ENCODE measurements at places on chromosomes 6 and 20.

GRCh38 chr6:121450242-121450641, 14.8 kb downstream of the GJA1 start:
- DNase-seq: no peak

- DNase-seq: no peak
Observed at GRCh38 chr20:36543184-36544133, 2.1 kb downstream of the MYL9 start.

DNA sequence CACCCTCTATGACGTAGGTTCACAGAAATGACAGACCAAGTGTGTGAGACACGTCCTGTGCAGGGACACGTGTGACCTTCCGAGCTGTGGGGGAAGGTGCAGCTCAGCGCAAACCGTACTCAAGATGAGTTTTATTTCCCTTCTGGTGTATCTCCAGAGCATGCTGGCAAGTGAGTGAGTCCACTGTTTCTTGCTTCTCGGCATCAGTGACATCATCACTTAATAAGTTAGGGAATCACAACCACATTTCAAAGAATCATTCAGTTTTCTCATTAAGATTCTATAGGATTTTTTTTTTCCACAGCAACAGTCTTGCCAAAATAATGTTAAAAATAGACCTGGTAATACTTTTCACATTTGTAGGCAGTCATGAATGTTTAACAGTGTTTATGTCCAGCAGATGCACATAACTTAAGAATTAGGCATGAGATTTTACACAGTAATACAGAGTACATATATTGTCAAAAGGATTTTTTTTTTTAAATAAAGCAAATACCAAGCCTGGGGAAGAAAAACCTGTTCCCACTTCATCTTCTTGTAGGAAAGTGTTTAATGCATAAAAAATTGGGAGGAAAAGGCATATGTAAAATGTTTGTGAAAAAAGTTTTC, 417.8 kb downstream of the CDC5L start:
- DNase-seq: no peak

GRCh38 chr20:50368813-50369224, 141.4 kb upstream of the PTPN1 start:
- no peak for DNase-seq

GRCh38 chr6:31010393-31011060, at the start of gene MUC22:
Gene MUC22 (plus strand): TSS chr6:31010474. CDS start chr6:31010707, 233 bp downstream.
- no peak for DNase-seq

- no peak for DNase-seq
Observed at GRCh38 chr20:37598100-37598543, 70.4 kb upstream of the BLCAP start.

GRCh38 chr20:37285664-37286374, 3.6 kb upstream of the MANBAL start:
- DNase-seq: no peak

- no peak for DNase-seq
Observed at GRCh38 chr6:72825315-72825911, 203.5 kb downstream of the KCNQ5 start.

DNA sequence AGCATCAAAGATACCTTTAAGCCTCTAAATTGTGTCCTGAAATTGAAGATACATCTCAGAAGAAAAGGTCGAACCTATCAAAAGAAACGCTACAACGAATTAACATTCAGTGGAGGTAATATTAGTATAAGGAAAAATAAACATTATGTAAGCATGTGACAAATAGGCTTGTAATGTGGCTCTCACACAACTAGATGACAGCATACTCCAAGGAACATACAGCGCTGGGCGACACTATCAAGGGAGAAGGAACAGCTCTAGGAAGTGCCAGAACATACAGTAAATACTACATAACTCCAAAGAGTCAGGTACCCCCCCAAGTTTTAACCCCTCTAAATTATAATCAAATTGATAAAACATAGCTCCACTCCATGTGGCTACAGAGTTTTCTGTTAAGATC, 103.5 kb downstream of the LAMP5 start:
- DNase-seq: peak; percentile 41

DNA sequence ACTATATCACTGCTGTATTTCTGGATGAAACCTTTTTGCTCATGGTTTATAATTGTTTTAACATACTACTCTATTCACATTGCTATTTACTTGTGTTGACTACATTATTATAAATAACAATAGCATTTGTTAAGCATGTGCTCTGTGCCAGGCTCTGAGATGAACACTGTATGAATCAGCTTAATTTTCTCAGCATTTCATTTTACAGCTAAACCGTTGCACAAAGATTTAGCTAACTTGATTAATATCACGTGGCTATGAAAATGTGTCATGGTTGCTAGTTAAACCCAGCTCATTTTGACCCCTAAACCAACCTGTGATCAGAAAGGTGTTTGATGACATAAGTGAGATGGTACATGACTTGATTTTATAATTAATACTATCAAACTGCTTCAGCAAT, 77.5 kb downstream of the NCOA7 start:
- no peak for DNase-seq

DNA sequence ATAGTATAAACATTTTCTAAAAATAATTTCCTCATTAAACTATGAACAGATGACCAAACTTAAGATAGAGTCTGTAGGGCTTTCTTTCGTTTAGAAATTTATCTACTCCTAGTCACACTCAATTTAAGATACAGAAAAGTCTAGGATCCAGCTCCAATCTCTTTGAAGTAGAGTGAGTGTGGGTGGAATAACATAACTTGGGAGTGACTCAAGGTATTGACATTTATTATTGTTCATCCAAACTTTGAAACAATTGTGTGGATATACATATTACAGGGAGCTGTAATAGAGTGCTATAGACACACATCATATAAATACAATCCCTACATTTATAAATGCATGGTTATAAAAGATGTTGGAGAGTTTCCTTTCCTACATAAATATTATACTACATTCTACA, 715.2 kb upstream of the MANEA start:
- DNase-seq: no peak

- DNase-seq: no peak
Observed at GRCh38 chr6:20978151-20978614, 443.9 kb downstream of the CDKAL1 start.

GRCh38 chr20:378961-379336, 1.6 kb upstream of the TRIB3 start:
- DNase-seq: no peak

GRCh38 chr6:85669735-85670194, 27.1 kb upstream of the SYNCRIP start:
- peak; percentile 13 for DNase-seq

- DNase-seq: no peak
Observed at GRCh38 chr6:94361304-94362060, 942.1 kb upstream of the EPHA7 start.

DNA sequence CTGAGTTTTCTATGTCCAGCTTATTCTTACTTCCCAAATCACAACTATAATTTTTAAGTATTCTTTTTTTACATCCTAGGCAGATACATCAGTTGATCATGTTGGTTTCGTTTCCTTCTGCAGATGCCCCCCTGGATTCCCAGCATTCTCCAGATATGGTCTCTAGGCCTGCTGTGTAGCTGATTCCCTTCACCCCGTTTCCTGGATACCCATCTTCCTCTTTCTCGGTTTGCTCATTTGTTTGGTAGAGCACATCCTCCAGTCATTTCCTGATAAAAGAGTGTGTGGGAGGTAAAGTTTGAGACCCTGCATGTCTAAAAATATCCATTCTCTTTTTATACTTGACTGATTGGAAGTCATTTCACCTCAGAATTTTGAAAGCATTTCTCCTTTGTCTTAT, 66.4 kb downstream of the ANKS1A start:
- no peak for DNase-seq

DNA sequence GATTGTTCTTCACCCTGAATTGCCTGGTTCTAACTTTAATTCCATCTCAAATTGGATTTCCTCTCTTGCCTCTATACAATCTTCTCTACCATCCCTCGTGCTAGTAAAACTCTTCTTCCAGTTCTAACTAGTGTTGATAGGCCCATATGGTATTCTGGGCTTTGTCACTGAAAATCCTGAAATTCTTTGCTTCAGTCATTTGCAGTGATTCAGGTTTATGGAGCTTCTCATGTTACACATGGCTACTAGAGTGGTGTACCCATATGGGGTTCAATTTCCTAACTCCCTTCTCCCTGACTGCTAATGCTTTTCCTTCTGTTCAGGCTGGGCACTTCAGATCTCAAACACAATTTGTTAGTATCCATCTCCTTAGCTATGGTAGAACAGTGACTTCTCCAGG, 956.6 kb downstream of the KIF16B start:
- no peak for DNase-seq

DNA sequence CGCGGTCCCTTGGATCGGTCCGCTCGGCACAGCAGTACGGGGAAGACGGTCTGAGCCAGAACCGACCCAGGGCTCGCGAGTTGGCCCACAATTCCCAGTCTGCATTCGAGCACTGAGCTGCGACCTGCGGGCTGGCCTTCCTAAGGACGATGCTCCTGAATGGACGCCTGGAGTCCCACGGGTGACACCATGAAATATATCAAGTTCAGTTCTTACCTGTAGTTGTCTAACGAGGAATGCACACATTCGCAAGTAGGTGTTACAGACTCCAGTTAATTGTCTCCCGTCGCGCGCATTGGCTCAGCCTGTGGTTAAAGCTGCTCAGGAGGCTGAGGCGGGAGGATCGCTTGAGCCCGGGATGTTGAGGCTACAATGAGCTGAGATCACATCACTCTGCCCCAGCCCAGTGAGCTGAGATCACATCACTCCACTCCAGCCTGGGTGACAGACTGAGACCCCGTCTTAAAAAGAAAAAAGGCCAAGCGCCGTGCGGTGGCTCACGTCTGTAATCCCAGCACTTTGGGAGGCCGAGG, 802 bp downstream of the PEX7 start:
- DNase-seq: no peak

GRCh38 chr6:52087498-52087999, at the start of gene PKHD1:
Gene PKHD1 (minus strand): TSS chr6:52087613. CDS start chr6:52084933, 2,680 bp downstream.
- peak; percentile 73 for DNase-seq

GRCh38 chr6:132750455-132751248, 7.1 kb downstream of the VNN2 start:
- no peak for DNase-seq

DNA sequence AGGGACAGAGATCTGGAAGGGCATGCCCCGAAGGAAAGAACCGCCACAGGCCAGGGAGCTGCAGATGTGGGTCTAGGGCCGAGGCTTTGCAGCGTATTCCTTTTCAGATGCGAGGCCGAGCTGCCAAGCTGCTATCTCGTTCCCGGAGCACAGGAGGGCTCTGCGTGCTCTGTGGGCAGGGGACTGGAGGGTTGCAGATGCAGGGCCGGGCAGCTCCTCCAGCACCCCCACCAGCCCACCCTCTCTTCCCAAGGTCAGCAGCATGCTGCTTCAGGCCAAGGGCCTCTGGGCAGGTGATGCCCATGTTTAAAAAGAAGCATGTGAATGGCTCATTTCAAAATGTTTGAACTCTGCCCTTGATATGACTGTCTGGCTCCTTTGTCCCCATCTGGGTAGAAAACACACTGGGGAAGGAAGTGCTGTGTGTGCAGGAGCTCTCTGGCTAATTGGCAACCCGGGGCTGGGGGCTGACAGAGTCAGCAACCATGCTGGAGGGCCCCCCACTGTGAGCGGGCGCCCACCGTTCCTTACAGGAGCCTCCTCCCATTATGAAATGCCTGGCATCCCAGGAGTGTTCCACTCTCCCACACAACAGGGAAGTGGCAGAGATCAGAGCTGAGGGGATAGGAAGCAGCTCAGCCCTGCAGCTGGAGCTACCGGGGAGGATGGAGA, 353.3 kb downstream of the ZFAND3 start:
- no peak for DNase-seq

DNA sequence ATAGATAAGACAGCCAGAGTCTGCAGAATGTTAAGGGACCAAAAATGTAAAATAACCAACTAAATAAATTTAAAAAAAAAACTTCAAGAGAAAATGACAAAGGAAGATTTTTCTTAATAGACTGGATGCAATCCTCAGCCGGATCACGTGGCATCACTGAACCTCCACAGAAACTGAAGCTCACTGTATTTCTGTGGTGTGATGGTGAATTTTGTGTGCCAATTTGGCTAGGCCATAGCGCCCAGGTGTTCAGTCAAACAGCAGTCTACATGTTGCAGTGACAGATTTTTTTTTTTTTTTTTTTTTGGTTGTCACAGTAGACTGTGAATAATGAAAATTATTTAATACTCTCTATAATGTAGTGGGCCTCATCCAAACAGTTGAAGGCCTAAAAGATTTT, 95.5 kb downstream of the ARHGAP18 start:
- DNase-seq: no peak

GRCh38 chr6:25242567-25242966, 36.6 kb upstream of the CARMIL1 start:
- DNase-seq: no peak

- peak; percentile 65 for DNase-seq
Observed at GRCh38 chr6:138001750-138002349, 105.4 kb downstream of the PERP start.

DNA sequence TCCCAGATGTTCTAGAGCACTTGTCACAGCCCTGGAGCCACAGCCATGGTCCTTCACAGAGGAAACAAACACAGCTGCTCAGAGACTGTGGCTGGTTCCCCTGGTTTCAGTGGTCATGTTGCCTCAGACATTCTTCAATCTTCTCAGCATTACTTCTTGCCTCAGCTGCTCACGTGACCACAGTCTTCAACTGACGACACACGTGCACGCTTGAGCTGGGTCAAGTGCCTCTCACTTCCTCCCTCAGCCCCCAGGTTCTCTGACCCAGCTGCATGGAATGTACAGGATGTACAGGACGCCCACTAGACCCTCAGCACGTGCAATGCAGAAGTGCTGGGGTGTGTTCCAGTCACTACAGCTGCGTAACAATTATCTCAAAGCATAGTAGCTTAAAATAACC, 159.8 kb upstream of the GGTLC1 start:
- no peak for DNase-seq

Data from Calu3 (cell line).